ENCODE measurements at places on chromosomes 13 and 19. TPM values are rescaled to one million over a fixed set of nuclear protein-coding genes. Genes with fewer than 3 reads are reported as not detected.

Gene ERCC1
- 113 TPM for total RNA-seq

Gene ARHGAP33
- 9.5 TPM for total RNA-seq

Gene ZSCAN4
- total RNA-seq, result 0.10 TPM

Gene C1QTNF9B
- total RNA-seq, result 1.5 TPM

Gene CAPN12
- total RNA-seq, result 0.81 TPM

Gene RINL
- total RNA-seq, result 2.6 TPM

Gene SMAD9
- total RNA-seq, result 4.0 TPM

Gene STOML3
- not detected for total RNA-seq

Gene TRPC4
- total RNA-seq, result 3.9 TPM

Gene CGB1
- not detected for total RNA-seq

Gene IGFLR1
- total RNA-seq, result 1.6 TPM

Gene PSG4
- total RNA-seq, result not detected

Gene ZNF93
- total RNA-seq, result 2.1 TPM

Gene CGB8
- not detected for total RNA-seq

Gene IZUMO1
- total RNA-seq, result 0.95 TPM

Gene IZUMO2
- not detected for total RNA-seq

Gene KIR2DL3
- total RNA-seq, result not detected

Gene NOP53
- 167 TPM for total RNA-seq

Gene RAB3D
- 11.6 TPM for total RNA-seq

Gene OR7A5
- total RNA-seq, result not detected

Gene KCNRG
- total RNA-seq, result 0.35 TPM

Gene CCDC194
- total RNA-seq, result not detected

Gene ZNF77
- 2.3 TPM for total RNA-seq

Gene FSTL3
- 118 TPM for total RNA-seq

Gene POU4F1
- not detected for total RNA-seq

Gene RBM42
- 53.9 TPM for total RNA-seq

Gene INSL3
- total RNA-seq, result not detected

Gene OR7A10
- total RNA-seq, result not detected

Gene P2RY11
- total RNA-seq, result 7.6 TPM

Gene PRSS57
- not detected for total RNA-seq

Gene NLRP9
- not detected for total RNA-seq

Gene MATK
- 0.80 TPM for total RNA-seq

Gene ZNF571
- total RNA-seq, result 4.2 TPM

Gene SPACA4
- total RNA-seq, result not detected

Gene CCDC70
- not detected for total RNA-seq

Gene U2AF1L4
- 17.4 TPM for total RNA-seq

Gene MBD3L2
- not detected for total RNA-seq

Gene MEGF8
- total RNA-seq, result 40.4 TPM

Gene CPT1C
- 1.4 TPM for total RNA-seq

Gene MAB21L1
- total RNA-seq, result 0.25 TPM

Gene IGFL3
- total RNA-seq, result not detected

Gene NCR1
- not detected for total RNA-seq

Gene PCDH20
- total RNA-seq, result 1.6 TPM

Gene HCN2
- 10.7 TPM for total RNA-seq

All from heart right ventricle (tissue), 16 donors.